ENCODE measurements at places on chromosomes 7 and 10. TPM values are rescaled to one million over a fixed set of nuclear protein-coding genes. Genes with fewer than 3 reads are reported as not detected.

SFTPA2 gene
- 0.16 TPM for total RNA-seq

ADRA2A gene
- 0.62 TPM for total RNA-seq

XRCC2 gene
- 0.84 TPM for total RNA-seq

DNA sequence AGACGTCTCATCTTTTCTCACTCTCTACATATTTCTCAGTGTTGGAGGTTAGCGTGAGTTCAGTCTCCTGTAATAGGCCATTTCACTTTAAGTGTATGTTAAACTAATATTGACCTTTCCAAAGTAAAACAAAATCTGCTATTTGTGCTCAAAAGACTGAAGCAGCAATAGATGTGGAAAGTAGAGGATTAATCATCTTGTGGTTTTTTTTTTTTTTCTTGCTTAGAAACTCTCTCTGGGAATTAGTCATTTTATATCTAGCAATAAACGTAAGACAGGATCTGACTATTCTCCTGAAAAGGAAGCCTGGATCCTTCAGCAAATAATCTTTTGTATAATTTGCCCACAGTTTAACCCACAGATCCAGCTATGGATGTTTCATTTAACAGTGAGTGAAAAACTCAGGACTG is 81.7 kb downstream of the NRP1 start:
- ATAC-seq, result no peak

- no peak for ATAC-seq
Measured at GRCh38 chr7:44998153-44998871, 1.7 kb upstream of the CCM2 start.

DNA sequence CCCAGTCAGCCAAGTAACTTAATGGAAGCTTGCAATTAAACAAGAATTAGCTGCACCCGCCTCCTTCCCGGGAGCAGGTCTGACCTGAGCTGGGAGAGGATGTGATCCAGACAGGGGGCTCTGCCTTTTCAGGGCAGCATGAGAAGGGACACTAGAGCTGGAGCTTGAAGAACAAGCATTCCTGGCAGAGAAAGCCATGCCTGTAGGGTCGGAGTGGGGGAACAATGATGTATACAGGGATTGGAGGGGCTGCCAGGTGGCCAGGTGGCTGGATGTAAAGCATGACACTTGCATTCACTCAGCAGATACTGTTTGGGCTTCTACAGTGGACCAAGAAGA is 112.5 kb downstream of the GRK5 start:
- ATAC-seq, result no peak

DNA sequence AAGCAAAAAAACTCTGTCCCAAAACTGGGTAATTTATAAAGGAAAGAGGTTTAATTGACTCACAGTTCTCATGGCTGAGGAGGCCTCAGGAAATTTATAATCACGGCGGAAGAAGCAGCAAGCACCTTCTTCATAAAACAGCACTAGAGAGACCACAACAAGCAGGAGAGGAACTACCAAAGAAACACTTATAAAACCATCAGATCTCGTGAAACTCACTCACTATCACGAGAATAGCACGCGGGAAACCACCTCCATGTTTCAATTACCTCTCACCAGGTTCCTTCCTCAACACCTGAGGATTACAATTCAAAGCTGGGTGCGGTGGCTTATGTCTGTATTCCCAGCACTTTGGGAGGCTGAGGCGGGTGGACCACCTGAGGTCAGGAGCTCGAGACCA is 48.5 kb downstream of the PDIA4 start:
- ATAC-seq, result no peak
